ENCODE measurements at places on chromosomes 11 and 22. TPM values are rescaled to one million over a fixed set of nuclear protein-coding genes. Genes with fewer than 3 reads are reported as not detected.

The OR6A2 gene
- not detected for total RNA-seq

The PLAAT3 gene
- total RNA-seq, result 60.1 TPM

The POLA2 gene
- total RNA-seq, result 18.1 TPM

The LRRC4C gene
- not detected for total RNA-seq

The OR52N4 gene
- not detected for total RNA-seq

The OR10D3 gene
- not detected for total RNA-seq

The HTR3B gene
- not detected for total RNA-seq
